ENCODE measurements at places on chromosomes 2 and 18.

DNA sequence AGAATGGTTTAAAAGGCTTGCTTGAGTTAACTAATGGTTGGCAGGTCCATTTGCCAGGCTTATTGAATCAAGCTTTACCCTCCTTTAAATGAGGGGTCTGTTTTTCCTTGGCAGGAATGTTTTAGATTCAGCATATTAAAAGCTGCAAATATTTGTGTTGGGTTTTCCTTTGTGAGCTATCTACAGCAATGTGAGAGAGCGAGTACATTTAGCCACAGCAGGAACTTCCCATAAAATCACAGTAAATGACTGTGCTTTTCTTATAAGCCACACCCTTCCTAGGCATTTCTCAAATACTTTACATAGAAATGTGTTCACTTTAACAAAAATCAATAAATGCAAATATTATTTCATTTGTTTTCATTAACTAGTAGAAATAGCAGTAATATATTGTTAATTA lies 23.9 kb downstream of the CALCRL start:
- DNase-seq = no peak

DNA sequence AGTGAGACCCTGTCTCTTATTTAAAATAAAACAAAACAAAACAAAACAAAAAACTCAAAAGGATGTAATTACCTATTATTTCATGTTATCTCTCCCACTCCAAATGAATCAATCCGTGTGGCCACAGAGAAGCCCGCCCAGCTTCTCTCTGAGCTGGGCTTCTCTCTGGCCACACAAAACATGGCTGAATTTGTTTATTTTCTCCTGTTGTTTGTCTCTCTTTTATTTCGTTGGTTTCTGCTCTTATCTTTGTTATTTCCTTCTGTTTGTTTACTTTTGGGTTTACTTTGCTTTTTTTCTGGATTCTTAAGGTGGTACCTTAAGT lies 1.5 kb upstream of the TRABD2A start:
- DNase-seq = no peak

- no peak for DNase-seq
These were observed 41.3 kb upstream of the MARCHF7 start for GRCh38 chr2:159671047-159671446.

DNA sequence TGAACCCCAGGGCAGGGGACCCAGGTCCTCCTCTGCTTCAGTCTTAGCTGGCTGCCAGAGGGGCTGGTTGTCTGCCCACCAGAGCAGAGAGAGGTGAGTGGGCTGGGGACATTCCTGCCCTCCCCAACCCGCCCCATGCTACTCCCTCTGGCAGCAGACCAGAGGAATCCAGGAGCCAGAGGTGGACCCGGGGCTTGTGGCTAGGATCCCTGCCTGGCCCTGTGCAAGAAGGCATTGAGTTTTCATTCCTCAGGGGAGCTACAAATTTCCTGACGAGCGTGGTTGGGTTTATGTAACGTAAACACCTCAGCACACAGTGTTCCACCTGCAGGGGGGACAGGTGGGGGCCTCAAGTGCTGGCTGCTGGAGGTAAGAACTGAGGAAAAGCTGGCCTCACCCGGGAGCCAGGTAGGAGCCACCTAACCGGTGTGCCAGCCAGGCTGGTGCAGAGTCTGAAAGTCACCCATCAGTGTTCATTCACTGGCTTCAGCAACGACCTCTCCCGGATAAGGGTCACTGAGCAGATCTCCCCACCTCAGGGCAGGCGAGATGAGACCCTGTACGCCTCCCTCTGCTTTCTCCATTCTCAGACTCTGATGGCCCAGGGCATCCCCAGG lies 246.8 kb downstream of the DYSF start:
- no peak for DNase-seq

DNA sequence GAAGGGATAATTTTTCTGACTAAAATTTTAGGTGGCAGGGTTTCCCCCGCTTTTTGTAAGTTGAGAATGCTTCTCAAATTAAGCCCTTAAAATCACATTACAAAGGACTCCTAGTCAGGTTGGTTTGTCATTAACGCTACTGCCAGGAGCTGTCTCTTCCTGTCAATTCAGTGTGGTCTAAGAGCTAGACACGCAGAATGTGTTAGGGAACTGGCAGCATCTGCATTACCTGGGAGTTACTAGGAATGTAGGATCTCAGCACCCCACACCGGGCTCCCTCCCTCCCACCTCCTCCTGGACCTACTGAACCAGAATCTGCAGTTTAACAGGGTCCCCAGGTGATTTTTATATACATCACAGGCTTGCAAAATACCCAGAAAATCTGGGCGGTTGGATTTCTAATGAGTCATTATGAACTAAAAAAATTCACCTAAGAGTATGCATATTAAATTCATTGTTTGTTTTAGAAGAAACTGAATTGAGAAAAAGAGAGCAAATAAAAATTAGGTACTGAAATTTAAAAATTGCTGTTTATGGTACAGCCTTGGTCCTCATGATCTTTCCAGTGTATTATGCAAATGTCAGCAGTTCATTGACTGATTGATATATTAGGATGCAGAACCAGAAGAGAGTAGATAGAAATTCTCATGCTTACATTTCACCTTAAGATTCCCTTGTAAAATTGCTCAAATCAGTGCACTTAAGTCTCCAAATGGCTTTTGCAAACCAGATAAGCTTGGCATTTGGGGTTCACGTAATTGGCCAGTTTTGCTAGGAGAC lies 130.9 kb upstream of the ITGA6 start:
- no peak for DNase-seq

- no peak for DNase-seq
These were observed 77.9 kb downstream of the OSBPL1A start for GRCh38 chr18:24319757-24320156.

GRCh38 chr2:141611-142010 lies 95.3 kb upstream of the FAM110C start:
- no peak for DNase-seq

- no peak for DNase-seq
These were observed 46.1 kb upstream of the PKDCC start for GRCh38 chr2:42001711-42002201.

GRCh38 chr2:192615105-192615504 lies 420.4 kb upstream of the TMEFF2 start:
- no peak for DNase-seq

GRCh38 chr2:239312741-239313667 lies 87.8 kb downstream of the HDAC4 start:
- DNase-seq = no peak

- DNase-seq = no peak
These were observed 278.5 kb downstream of the CLIP4 start for GRCh38 chr2:29393676-29394075.

DNA sequence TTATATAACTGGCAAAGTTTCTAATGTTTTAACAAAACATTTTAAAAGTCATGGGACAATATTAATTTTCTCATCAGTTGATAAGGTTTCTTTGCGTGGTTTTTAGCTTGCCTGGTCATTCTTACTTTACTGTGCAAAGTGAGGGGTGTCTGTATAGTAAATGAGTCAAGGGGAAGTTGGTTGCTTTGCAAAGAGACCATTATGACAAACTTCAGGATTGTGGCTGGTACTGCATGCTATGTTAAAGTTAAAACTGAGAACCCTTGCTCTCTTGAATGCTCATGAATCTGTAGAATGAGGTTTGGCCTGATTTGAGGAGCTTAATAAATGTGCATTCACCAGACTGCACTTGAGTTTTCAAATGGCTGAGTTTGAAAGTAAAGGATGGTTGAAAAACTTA lies 47.0 kb downstream of the COL4A4 start:
- no peak for DNase-seq

DNA sequence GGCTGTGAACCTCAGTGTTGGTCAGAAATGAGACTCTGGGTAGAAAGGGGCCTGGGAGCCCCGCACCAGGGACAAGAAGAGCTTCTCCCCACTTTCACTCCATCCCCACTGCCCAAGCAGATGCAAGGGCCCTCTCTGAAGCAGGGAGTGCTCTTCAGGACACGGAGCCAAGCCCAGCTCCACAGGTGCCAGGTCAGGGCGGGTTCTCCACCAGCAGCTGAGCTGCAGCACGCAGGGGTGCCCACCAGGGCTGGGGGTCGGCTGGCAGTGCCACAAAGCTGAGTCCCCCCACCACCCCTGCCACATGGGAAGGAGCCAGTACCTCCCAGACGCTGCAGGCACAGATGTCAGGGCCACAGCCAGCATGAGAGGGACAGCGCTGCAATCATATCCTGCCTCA lies 106.2 kb downstream of the INHBB start:
- DNase-seq = no peak

DNA sequence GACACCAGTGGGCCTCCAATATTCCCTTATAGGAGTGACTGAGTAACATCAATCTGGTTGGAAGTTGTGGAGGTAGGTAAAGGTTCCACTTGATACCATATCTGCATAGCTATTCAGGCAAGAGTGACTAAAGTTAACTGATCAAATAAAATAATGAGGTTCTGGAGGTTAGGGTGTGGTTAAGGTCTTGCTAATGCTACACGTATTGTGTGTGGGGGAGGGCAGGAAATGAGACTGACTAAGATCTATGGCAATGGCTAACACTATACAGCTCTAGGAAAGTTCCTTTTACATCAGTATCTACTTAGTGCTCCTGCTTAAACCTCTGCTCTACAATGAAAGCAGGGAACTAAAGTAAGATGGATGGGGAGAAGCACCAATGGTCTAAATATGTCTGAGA lies 149.1 kb upstream of the MGAT5 start:
- DNase-seq = no peak

DNA sequence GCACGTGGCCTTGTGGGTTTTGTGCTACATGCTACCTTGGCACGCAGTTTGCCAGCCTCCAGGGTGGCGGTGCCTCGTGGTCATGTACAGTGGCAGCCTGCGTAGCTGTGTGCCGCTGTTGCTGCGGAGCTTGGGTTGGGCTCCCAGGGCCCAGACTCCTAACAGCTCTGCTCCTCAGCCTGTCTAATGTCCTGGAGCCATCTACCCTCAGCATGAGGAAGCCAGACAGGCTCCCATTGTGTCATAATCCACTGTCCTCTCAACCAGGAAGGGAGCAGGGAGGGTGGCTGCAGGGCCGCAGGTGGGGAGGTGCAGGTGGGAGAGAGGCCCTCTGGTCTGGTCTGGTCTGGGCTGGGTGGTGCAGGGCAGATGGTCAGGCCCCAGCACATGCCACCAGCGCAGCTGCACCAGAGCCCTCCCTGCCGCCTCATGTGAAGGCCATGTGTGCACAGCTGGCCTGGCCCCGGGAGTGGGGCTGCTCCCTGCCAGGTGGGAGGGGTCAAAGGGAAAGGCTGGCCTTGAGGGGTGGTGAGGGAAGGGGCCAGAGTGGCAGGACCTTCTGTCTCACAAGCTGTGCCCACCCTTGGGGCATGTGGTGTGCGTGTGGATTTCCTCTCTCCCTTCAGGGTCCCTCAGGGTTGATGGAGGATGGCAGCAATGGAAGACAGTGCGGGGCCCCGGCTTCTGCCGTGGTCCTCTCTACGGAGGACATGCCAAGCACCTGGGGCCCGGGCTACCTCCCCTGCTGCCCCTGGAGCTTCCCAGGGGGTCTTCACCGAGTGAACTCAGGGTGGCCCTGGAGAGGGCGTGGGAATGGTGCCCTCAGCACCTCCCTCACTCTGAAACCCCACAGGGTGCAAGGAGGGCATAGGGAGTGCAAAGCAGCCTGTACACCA lies 4.8 kb downstream of the ATOH8 start:
- no peak for DNase-seq

- no peak for DNase-seq
These were observed 623.0 kb downstream of the BCL11A start for GRCh38 chr2:59930430-59930829.

GRCh38 chr2:182142062-182142461 lies 156.4 kb downstream of the PPP1R1C start:
- no peak for DNase-seq

- DNase-seq = no peak
These were observed 181.6 kb downstream of the NYAP2 start for GRCh38 chr2:225581135-225581534.

DNA sequence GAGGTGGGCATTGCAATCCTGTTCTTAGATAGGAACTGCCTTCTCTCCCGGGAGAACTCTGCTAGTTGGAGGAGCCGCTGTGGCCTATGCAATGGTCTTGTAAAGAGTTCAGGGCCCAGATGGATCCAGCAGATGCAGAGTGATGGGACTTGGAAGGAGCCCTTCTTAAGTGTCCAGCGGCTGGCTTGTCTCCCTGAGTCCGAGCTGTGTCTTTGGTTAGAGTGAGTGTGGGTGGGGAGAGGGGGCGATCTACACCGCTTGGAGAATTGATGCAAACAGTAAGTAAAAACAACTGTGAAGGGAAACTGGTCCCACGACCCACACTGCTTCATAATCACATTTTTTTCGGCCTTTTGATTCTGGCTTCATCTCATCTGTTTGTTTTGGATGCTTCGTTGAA lies 89.8 kb upstream of the CYRIA start:
- no peak for DNase-seq

GRCh38 chr2:233367586-233367985 lies 13.3 kb downstream of the DGKD start:
- no peak for DNase-seq

Data from stimulated activated naive CD8-positive, alpha-beta T cell treated with anti-CD3 and anti-CD28 coated beads, Interleukin-15, amount 100 ng/mL, for 72 hours (primary cell).